ENCODE measurements at places on chromosomes 5 and 9. TPM values are rescaled to one million over a fixed set of nuclear protein-coding genes. Genes with fewer than 3 reads are reported as not detected.

SOHLH1 gene
- not detected for total RNA-seq

PHF24 gene
- total RNA-seq, result 4.4 TPM

BAAT gene
- under 0.01 TPM for total RNA-seq

PRDM9 gene
- not detected for total RNA-seq

IL7R gene
- 1.7 TPM for total RNA-seq

ROR2 gene
- not detected for total RNA-seq

CNTLN gene
- total RNA-seq, result 13.3 TPM

MEIKIN gene
- total RNA-seq, result not detected

PPIC gene
- total RNA-seq, result 12.0 TPM

EPB41L4A gene
- total RNA-seq, result 3.7 TPM

DDX41 gene
- 70.6 TPM for total RNA-seq

GAS1 gene
- total RNA-seq, result 45.8 TPM

PAEP gene
- total RNA-seq, result 4.9 TPM

EQTN gene
- 0.93 TPM for total RNA-seq

TAF11L5 gene
- total RNA-seq, result not detected

ISCA1 gene
- 35.6 TPM for total RNA-seq

CAAP1 gene
- 12.7 TPM for total RNA-seq

NUP214 gene
- total RNA-seq, result 21.6 TPM

CTSV gene
- total RNA-seq, result 3.6 TPM

CCDC192 gene
- total RNA-seq, result not detected

DNAI1 gene
- total RNA-seq, result not detected

Data from melanocyte of skin (primary cell).